Suppressor macrophage (primary cell): ENCODE measurements at places on chromosomes 1 and 21.

- DNase-seq = no peak
These were observed 9.4 kb downstream of the SNAP47 start for GRCh38 chr1:227744668-227745067.

GRCh38 chr1:54499360-54500106 lies 48.5 kb upstream of the ACOT11 start:
- peak; percentile 49 for DNase-seq

DNA sequence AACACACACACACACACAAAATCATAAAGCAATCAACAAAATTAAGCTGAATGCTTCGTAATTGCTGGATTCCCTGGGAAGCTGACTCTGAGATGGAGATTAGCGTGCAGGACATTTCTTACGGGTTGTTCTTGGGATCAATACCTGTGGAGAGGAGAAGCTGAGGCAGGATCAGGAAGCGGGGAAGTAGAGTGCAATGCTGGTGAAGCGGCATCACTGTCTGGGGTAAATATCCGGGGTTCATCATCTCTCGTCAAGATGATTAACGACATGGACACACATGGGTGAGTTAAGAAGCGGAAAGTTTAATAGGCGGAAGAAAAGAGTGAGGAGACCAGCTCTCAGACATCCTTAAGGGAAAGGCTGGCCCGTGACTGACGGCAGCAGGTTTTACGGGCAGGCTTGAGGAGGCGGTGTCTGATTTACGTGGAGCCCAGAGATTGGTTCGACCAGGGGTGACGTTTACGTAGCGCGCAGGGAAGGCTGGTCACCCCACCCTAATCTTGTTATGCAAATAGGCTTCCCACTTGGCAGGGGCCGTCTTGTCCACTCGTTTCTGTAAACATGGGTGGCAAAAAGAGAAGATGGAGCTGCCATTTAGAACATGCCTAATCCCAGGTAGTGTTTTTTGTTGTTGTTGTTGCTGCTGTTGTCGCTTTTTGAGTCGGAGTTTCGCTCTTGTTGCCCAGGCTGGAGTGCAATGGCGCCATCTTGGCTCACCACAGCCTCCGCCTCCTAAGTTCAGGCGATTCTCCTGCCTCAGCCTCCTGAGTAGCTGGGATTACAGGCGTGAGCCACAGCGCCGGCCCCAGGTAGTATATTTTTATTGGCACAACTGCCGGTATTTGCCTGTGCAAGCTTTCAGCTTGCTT lies 135.6 kb upstream of the KCNJ15 start:
- no peak for DNase-seq

DNA sequence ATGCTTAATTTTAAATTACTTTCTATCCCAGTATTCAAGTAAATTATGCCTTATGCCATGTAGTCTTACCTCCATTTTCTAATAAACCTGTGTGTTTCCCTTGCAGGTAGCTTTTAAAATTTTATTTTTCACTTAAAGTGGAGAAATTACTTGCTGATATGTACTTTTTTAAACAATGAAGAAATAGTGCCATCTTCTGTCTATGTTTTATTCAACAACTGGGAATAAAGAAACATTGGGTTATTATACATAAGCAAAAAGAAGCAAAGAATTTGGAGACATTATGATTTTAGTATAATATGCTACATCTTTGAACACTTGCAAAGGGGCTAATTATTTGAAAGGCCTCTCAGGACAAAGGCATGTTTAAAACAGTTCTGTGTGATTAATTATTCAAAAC lies 1912.9 kb downstream of the MRPL39 start:
- DNase-seq = no peak

DNA sequence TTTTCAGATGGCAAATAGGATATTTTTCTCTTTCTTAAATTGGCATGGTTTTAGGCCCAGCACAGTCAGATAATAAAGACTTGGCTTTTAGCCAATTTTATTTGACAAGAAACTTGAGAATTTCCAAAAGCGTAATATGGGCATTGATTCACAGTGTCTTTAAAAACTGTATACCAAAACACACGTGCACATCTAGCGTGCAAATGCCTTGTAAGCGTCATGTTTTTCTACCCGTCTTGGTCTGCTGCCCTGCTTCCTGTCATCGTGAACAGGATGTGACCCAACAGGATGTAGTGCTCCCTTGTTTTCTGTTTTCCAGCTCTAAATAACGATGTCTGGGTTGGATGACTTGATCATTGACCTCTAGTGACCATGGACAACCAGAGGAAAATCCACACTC lies 24.7 kb upstream of the SLC44A3 start:
- DNase-seq = peak; percentile 34

DNA sequence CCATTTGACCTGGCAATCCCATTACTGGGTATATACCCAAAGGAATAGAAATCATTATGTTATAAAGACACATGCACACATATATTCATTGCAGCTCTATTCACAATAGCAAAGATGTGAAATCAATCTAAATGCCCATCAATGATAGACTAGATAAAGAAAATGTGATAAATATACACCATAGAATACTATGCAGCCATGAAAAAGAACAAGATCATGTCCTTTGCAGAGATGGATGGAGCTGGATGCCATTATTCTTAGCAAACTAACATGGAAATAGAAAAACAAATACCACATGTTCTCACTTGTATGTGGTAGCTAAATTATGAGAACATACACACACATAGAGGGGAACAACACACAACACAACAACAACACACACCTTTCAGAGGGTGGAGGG lies 248.5 kb downstream of the PCP4 start:
- DNase-seq = no peak

- no peak for DNase-seq
These were observed 5.5 kb upstream of the PIK3R3 start for GRCh38 chr1:46137916-46138315.

GRCh38 chr21:35974775-35975174 lies 85.6 kb downstream of the SETD4 start:
- no peak for DNase-seq

- DNase-seq = no peak
These were observed 3.4 kb downstream of the SPATC1L start for GRCh38 chr21:46180778-46181391.

DNA sequence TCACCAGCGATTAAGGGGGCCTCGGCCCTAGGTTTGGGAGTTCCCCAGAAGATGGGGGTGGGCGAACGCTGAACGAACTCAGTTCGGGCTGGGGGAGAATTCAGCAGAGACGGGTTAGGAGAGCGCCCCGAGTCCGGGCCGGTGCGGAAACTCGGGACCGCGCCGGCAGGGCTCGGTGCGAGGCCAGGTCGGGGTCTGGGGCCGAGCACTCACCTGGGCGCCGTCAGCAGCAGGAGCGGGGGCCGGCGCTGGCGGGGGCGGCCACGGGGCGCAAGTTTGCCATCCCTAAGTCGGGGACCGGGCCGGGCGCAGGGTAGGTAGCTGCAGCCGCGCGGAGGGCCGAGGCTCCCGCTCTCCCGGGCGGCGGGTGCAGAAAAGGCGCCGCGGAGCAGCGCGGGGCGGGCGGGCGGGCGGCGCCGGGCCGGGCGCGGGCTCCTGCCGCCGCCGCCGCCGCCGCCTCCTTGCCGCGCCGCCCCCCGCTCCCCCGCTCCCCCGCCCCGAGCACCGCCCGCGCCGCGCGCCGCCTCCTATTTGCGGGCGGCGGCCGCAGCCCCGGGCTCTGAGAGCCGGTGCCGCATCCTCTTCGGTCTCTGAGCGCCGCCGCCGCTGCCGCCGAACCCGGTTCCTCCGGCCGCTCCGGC lies 349 bp downstream of the ADGRB2 start:
- DNase-seq = no peak

GRCh38 chr1:25922971-25923552 lies 16.8 kb upstream of the STMN1 start:
- peak; percentile 84 for DNase-seq

GRCh38 chr1:63363014-63363413 lies 4.4 kb upstream of the ALG6 start:
- DNase-seq = no peak

GRCh38 chr1:30335997-30336390 lies 387.4 kb downstream of the MATN1 start:
- no peak for DNase-seq

- DNase-seq = no peak
These were observed 333.0 kb upstream of the KAZN start for GRCh38 chr1:14265495-14265894.

GRCh38 chr1:40306296-40306695 lies 10.8 kb downstream of the COL9A2 start:
- no peak for DNase-seq

- no peak for DNase-seq
These were observed 13.4 kb downstream of the VANGL2 start for GRCh38 chr1:160413716-160414115.

GRCh38 chr1:205580140-205580922 lies 51.5 kb downstream of the ELK4 start:
- no peak for DNase-seq

- no peak for DNase-seq
These were observed 64.3 kb upstream of the RAVER2 start for GRCh38 chr1:64680599-64680998.

DNA sequence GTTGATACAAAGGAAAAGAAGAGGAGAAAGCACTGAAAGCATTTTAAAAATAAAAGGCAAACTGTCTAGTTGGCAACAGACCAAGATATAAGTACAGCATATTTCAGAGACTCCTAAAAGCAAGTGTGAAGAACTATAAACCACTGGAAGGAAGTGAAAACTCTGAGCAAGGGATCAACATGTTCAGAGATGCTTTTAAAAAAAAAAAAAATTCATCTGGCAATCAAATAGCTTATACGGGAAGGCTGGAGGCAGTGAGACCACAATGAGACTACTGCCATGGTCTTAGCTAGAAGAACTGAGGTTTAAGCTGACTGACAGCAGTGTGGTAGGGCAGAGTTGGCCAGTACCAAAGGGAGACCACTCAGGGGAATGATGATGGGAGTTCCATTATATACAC lies 124.3 kb downstream of the VAV3 start:
- peak; percentile 63 for DNase-seq

DNA sequence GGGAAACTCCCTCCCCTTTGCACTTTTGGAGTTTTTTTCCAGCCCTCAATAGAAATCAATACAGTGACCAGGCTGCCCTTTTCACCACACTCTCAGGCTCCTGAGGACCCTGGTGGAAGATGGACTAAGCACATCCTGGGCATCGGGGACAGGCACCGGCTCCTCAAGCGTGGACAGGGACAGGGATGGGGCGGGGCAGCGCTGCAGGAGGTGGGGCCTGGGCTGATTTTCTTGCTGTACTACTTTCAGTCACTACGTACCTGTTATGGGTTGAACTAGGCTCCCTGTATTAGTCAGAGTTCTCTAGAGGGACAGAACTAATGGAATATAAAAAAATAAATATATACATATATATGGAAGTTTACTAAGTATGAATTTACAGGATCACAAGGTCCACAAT lies 2.5 kb downstream of the MX2 start:
- DNase-seq = no peak

GRCh38 chr1:115958866-115959265 lies 17.4 kb upstream of the SLC22A15 start:
- DNase-seq = no peak

- DNase-seq = no peak
These were observed 40.1 kb downstream of the SYF2 start for GRCh38 chr1:25192154-25192553.

DNA sequence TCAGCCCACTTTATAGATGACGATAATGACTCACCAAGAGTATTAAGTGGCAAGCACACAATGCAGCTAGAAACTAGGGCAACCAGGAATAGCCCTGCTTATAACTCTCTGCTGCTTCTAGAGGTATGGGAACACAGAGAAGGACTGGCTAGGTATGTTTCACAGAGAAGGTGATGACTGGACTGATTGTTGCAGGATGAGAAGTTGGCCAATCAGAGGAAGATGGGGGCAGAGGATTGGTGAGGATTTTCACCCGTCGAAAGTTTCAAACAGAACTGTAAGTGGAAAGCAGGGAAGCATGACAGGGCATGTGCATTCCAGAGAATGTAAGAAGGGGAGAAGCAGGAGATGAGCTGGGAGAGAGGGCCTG lies 222.4 kb upstream of the JUN start:
- DNase-seq = no peak

DNA sequence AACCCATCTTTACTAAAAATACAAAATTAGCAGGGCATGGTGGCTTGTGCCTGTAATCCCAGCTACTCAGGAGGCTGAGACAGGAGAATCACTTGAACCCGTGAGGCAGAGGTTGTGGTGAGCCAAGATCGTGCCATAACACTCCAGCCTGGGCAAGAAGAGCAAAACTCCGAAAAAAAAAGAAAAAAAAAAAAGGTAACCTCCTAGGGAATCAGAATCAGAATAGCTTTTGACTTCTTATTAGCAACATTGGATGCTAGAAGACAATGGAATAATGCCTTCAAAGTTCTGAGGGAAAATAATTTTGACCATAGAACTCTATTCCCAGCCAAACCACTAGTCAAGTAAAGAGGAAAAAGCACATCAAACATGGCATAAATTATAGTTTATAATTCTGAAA lies 60.9 kb downstream of the LMO4 start:
- no peak for DNase-seq

DNA sequence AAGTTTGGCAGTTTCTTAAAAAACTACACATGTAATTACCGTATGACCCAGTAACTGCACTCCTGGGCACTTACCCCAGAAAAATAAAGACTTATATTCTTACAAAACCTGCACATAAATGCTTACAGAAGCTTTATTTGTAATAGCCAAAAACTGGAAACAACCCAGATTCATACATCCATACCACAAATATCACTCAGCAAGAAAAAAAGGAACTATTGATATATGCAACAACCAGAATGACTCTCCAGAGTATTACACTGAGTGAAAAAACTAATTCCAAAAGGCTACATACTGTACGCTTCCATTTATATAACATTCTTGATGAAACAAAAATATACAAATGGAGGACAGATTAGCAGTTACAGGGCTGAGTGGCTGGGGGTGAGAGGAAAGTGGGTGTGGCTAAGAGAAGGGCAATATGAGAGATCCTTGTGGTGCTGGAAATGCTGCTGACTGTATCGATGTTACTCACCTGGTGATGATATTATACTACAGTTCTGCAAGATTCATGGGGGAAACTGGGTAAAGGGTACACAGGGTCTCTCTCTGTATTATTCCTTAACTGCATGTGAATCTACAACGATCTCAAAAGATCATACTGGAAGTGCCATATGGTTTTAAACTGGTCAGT lies 96.0 kb upstream of the GNG4 start:
- peak; percentile 44 for DNase-seq

- DNase-seq = peak; percentile 3
These were observed 6.8 kb downstream of the LAPTM5 start for GRCh38 chr1:30750731-30751291.

- peak; percentile 61 for DNase-seq
These were observed 106.4 kb downstream of the TBX19 start for GRCh38 chr1:168386949-168387586.

- no peak for DNase-seq
These were observed 268.7 kb downstream of the PTGER3 start for GRCh38 chr1:70778934-70779333.

- DNase-seq = no peak
These were observed 33.7 kb downstream of the AADACL4 start for GRCh38 chr1:12677565-12677964.

GRCh38 chr1:8014381-8014988 lies 11.6 kb downstream of the ERRFI1 start:
- DNase-seq = no peak

- no peak for DNase-seq
These were observed 20.4 kb upstream of the FHAD1 start for GRCh38 chr1:15226388-15227255.

- DNase-seq = peak; percentile 15
These were observed 522 bp downstream of the LRP8 start for GRCh38 chr1:53327182-53327913.
